GM23338 (cell line): ENCODE measurements at places on chromosomes 6 and 20. TPM values are rescaled to one million over a fixed set of nuclear protein-coding genes. Genes with fewer than 3 reads are reported as not detected.
A peak's percentile ranks its signal among the peaks of the same experiment; 100 is the strongest.

SRSF6 gene
- 61.5 and 62.3 TPM in 2 replicates for total RNA-seq

DDX27 gene
- total RNA-seq, result 50.3 and 53.3 TPM in 2 replicates

CST2 gene
- total RNA-seq, result not detected in 2 replicates

GSTA5 gene
- total RNA-seq, result not detected in 2 replicates

DNA sequence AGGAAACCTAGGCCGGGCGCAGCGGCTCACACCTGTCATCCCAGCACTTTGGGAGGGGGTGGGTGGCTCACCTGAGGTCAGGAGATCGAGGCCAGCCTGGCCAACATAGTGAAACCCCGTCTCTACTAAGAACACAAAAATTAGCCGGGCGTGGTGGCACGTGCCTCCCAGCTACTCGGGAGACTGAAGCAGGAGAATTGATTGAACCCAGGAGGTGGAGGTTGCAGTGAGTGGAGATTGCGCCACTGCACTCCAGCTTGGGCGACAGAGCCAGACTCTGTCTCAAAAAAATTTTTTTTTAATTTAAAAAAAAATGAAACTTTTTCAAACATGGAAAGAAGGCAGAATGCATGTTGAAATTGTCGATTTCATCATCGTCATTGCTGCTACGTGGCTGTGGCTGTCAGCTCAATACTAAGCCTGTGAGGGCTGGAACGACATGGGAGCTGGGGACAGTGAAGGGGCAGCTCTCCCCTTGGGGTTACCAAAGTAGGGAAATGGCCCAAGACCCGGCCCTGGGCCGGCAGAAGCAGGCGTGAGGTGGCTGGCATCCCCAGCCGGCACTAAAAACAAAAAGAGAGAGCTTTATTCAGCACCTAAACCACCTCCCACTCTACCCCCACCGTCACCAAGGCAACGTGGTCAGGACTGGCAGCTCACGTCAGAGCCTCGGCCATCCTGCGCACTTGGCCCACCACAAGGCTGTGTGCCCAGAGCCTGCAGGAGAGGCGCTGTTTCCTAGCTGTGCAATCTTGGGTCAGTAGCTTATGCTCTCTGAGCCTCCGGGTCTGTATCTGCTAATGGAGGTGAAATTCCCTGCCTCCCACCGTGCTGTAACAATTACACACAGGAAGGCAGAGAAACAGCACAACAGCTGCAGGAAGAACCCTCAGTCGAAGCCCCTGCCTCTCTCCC lies 30.8 kb downstream of the AGPAT4 start:
- H3K27ac ChIP-seq, result peak overlapping the region; percentile 72
- no peaks in the 10 kb centered on the region for H3K36me3 ChIP-seq
- no peak overlapping the region for H3K4me3 ChIP-seq
- peak; percentile 78 for DNase-seq
- H3K27me3 ChIP-seq, result no peaks in the 10 kb centered on the region
- peaks cover 36% of the 10 kb centered on the region for H3K4me1 ChIP-seq

DNA sequence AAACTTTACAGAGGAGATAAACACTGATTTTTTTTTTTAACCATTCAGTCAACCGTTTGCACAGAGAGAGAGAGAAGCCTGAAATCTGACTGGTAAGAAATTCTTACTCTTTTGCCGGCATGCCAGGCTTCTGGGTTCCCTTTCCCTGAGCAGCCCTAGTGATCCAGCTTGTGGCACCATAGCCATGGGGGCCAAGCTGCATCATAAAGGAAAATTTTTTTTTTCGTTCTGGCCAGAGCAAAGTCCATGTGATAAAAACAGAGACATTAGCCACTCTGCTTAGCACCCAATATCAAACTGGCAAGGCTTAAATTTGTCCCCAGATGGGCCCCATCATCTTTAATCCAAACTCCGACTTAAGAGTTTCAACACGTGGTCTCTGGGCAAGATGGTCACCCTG lies 44.5 kb downstream of the CEP85L start:
- H3K4me3 ChIP-seq, result no peak overlapping the region
- no peak for DNase-seq
- H3K27me3 ChIP-seq, result no peaks in the 10 kb centered on the region
- no peak overlapping the region for H3K27ac ChIP-seq
- H3K4me1 ChIP-seq, result no peaks in the 10 kb centered on the region

DNA sequence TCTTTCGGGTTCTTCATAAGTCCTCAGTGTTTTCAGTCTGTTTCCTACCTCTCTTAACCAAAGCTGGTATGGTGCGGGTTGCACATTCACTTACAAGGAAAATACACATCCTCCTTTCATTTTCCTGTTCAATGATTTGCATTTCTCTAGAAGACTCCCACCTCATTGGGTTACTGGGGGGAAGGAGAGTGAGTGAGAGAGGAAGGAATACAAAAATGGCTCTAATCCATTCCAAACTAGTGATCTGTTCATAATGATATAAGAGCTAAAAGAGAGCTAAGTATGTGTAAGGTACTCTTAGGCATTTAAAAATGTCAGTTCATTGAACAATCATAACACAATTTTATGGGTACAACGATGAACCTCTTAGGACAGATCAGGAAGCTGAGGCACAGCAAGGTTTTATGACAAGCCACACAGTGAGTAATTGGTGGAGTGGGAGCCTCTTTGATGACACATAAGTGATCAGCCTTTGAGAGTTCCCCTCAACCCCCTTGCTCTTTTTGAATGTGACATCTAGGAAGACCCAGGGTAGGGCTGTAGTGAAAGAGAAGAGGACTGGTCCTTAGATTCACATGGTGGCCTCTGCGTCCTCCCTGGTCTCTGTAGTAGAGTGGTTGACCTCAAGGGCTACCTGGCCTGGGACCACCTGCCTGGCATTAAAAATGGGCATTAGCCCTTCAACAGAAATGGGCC lies 328.4 kb upstream of the SOX4 start:
- H3K36me3 ChIP-seq, result no peaks in the 10 kb centered on the region
- no peaks in the 10 kb centered on the region for H3K27me3 ChIP-seq
- no peak overlapping the region for H3K4me3 ChIP-seq
- H3K27ac ChIP-seq, result no peak overlapping the region
- no peaks in the 10 kb centered on the region for H3K4me1 ChIP-seq
- DNase-seq, result no peak

GRCh38 chr6:109458774-109459531 lies 3.4 kb upstream of the MICAL1 start:
- peaks cover 19% of the 10 kb centered on the region for H3K36me3 ChIP-seq
- no peaks in the 10 kb centered on the region; the same call in 1 of the 2 replicates for H3K27me3 ChIP-seq
- H3K4me3 ChIP-seq, result no peak overlapping the region

- no peak overlapping the region for H3K4me3 ChIP-seq
- no peak overlapping the region for H3K27ac ChIP-seq
- H3K4me1 ChIP-seq, result no peaks in the 10 kb centered on the region
- no peaks in the 10 kb centered on the region for H3K27me3 ChIP-seq
These were observed 24.6 kb upstream of the TRPC4AP start for GRCh38 chr20:35117196-35117595.

- no peak overlapping the region for H3K4me3 ChIP-seq
- DNase-seq, result peak; percentile 67
- no peaks in the 10 kb centered on the region for H3K36me3 ChIP-seq
- no peaks in the 10 kb centered on the region for H3K27me3 ChIP-seq
- H3K27ac ChIP-seq, result no peak overlapping the region
These were observed 186.1 kb downstream of the UNC5CL start for GRCh38 chr6:40852779-40853373.

GRCh38 chr6:23213651-23214050 lies 644.3 kb downstream of the HDGFL1 start:
- H3K27ac ChIP-seq, result no peak overlapping the region
- H3K4me3 ChIP-seq, result no peak overlapping the region
- H3K27me3 ChIP-seq, result no peaks in the 10 kb centered on the region
- H3K36me3 ChIP-seq, result no peaks in the 10 kb centered on the region
- DNase-seq, result no peak

GRCh38 chr20:4897600-4897999 lies 103.7 kb downstream of the SLC23A2 start:
- no peak overlapping the region for H3K4me3 ChIP-seq
- no peak overlapping the region for H3K27ac ChIP-seq
- H3K4me1 ChIP-seq, result peaks cover 7% of the 10 kb centered on the region; the same call in 1 of the 2 replicates
- no peaks in the 10 kb centered on the region for H3K27me3 ChIP-seq

GRCh38 chr6:43799551-43800297 lies 29.7 kb downstream of the VEGFA start:
- no peaks in the 10 kb centered on the region for H3K4me1 ChIP-seq
- H3K27me3 ChIP-seq, result no peaks in the 10 kb centered on the region
- no peak overlapping the region for H3K4me3 ChIP-seq
- no peaks in the 10 kb centered on the region for H3K36me3 ChIP-seq
